Endodermal cell (in vitro differentiated cells): ENCODE measurements at places on chromosomes 3 and 15.
A peak's percentile ranks its signal among the peaks of the same experiment; 100 is the strongest.

- DNase-seq, result no peak
Measured at GRCh38 chr3:47976135-47976732, 40.0 kb downstream of the MAP4 start.

- DNase-seq, result no peak
Measured at GRCh38 chr15:25242957-25243799, 195.6 kb downstream of the UBE3A start.

GRCh38 chr3:49609815-49610214, 55.5 kb downstream of the BSN start:
- DNase-seq, result no peak

DNA sequence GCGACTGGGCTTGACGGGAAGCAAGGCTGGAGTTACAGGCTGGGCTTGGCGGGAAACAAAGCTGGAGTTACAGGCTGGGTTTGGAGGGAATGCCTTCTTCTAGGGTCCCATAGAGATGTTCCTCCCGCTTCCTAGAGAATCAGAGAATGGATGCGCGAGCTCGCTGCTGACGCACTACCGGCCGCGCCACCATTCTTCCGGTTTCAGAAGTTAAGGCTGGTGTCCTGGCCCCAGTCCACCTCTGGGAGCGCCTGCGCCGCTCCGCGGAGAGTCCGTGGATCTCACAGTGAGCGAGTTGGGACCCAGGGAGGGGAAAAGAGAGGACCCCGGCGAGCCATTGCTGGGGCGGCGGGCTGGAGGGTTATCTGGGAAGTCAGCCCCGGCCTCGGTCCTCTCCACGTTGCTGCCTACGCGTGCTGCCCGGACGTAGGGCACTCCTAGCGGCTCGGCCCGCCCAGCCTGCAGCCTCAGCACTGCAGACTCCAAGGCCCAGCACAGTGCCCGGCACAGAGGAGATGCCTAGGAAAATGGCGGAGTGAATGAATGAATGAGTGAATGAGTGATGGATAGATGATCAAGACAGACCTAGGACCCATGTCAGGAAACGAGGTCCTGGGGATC, at the start of gene ZNF502:
Gene ZNF502, plus strand, starts transcription at position 206 of the 621 bp plus-strand sequence. CDS start 7,602 bp downstream, outside the sequence.
- DNase-seq, result peak; percentile 87

DNA sequence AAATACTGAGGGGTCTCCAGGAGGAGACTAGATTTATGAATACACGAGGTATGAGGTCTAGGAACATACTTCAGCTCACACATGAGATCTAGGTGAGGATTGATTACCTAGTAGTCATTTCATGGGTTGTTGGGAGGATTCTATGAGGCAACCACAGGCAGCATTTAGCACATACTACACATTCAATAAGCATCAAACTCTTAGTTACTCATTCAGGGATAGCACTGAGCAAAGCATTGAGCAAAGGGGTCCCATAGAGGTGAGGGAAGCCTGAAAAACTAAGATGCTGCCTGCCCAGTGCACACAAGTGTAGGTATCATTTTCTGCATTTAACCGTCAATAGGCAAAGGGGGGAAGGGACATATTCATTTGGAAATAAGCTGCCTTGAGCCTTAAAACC, 4.5 kb downstream of the CCR5 start:
- no peak for DNase-seq

DNA sequence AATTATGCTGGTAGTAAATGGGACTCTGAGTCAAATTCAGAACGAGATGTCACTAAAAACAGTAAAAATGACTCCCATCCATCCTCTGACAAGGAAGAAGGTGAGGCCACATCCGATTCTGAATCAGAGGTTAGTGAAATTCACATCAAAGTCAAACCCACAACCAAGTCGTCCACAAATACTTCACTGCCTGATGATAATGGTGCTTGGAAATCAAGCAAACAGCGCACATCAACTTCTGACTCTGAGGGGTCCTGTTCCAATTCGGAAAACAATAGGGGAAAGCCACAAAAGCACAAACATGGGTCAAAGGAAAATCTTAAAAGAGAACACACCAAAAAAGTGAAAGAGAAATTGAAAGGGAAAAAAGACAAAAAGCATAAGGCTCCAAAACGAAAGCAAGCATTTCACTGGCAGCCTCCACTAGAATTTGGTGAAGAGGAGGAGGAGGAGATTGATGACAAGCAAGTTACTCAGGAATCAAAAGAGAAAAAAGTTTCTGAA, 15.1 kb upstream of the ZBTB47 start:
- DNase-seq, result no peak

DNA sequence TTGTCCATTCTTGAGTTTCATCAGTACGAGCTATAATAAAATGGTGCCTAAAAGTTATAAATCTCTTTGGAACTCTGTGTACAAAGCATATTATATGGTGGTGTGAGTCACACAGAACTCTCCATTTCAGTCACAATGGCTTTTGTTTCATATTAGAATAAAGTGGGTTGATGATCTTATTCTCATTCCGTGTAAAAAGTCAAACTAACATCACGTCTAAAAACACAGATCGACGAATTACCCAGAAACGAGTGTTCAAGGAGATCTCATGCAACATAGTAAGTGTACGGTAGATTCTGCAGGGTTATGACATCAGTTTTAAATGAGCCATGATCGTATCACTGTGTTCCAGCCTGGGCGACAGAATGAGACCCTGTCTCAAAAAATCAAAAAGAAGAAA, 122.4 kb downstream of the FOXP1 start:
- DNase-seq, result no peak

- DNase-seq, result no peak
Measured at GRCh38 chr3:84904212-84904611, 54.6 kb upstream of the CADM2 start.

- DNase-seq, result no peak
Measured at GRCh38 chr3:136141291-136141785, 54.8 kb downstream of the MSL2 start.

- DNase-seq, result no peak
Measured at GRCh38 chr3:17207979-17208378, 323.2 kb downstream of the PLCL2 start.

DNA sequence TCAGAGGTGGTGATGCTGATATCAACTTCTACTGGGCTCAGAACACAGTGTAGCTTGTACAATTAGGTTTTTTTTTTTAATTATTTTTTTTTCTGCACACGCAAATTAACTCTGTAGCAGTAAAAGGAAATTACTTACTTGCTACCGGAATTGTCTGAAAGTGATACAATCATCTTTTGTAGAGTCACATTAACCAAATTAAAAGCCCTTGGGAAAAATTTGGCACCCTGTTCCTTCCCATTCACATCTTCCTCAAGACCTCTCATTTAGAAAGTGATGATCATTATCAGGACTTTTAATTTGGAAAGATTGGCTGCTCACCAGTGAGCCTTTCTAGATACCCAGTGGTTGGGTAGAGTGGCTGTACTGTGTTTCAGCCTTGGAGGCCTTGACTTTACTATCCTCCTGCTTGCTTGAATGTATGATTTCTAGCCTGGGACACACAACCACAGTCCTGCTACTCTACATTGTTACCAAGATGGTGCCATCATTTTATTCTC, 158.3 kb downstream of the ECT2 start:
- DNase-seq, result no peak

DNA sequence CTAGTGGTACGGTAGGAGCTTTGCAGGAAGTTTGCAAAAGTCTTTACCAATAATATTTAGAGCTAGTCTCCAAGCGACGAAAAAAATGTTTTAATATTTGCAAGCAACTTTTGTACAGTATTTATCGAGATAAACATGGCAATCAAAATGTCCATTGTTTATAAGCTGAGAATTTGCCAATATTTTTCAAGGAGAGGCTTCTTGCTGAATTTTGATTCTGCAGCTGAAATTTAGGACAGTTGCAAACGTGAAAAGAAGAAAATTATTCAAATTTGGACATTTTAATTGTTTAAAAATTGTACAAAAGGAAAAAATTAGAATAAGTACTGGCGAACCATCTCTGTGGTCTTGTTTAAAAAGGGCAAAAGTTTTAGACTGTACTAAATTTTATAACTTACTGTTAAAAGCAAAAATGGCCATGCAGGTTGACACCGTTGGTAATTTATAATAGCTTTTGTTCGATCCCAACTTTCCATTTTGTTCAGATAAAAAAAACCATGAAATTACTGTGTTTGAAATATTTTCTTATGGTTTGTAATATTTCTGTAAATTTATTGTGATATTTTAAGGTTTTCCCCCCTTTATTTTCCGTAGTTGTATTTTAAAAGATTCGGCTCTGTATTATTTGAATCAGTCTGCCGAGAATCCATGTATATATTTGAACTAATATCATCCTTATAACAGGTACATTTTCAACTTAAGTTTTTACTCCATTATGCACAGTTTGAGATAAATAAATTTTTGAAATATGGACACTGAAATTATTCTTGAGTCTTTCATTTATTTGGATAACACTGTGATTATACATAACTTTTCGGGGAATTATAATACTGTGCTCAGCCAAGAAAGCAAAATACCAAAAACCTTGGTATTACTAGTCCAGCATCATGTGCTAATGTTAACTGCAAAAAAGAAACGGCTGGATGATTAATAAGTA, 2.2 kb downstream of the SOX2 start:
- no peak for DNase-seq

GRCh38 chr15:33124811-33125210, 69.7 kb downstream of the FMN1 start:
- no peak for DNase-seq

DNA sequence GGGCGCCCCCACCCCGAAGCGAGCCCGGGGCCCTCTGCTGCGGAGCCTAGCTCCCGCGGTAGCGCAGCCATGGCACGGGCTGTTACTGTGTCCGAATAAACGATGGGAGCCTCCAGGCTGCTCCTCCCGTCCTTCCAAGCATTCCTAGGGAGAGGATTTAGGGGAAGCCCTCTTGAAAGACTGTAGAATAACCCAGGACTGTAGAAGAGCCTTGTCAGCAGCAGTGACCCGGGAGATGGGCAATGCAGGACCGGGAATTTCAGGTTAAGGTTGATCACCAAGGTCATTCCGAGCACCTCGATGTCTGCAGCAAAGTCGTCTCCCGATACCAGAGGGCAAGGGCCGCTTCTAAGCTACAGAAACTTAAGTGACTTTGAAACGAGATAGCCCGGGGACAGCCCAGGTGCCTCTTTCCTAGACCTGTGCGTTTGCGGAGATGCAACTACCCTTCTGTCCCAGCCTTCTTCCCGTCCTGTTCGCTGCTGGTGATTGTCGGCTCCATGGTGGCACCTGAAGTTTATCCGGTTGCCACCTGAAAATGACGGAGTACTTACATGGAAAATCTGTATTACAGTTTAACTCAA, 753 bp upstream of the MYO5A start:
- no peak for DNase-seq

DNA sequence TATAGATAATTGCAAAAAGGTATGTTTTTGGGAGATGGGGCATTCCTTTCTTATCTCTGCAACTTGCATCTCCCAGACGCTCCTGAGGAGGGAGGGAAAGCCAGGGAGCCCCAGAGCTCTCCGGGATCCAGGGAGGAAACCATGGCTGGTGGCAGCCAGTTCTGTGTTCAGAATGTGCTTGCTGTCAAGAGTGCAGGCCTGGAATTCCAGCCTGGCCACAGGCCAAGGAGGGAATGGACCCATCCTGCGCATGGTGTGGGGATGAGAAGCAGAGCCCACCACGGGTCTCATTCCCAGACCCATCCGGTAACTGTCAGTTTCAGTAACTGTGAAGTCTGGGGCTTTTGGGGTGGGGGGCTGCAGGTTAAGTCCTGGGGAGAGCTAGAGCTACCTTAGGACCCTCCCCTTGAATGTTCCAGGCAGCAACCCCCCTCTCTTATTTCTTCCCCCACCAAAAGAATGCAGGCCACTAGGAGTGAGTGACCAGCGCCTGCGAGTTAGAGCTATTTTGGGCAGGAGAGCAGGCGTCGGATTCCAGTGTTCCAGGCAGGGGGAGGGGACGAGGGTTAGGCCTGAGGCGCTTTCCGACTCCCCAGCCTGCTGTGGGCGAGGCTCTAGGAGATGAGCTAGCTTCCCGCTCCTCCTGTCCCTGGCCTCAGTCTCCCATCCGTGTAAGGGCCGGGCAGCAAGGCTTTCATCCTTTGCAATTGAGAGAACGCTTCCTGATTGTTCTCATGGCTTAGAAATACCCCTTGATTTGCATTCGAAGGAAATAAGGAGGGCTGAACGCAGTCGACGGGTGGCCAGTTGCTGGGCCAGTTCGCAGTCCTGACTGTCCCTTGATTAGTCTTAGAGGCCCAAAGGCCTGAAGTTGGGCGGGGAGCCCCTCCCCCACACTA, 781 bp upstream of the DAG1 start:
- DNase-seq, result peak; percentile 90

GRCh38 chr15:52408823-52409222, 113.2 kb upstream of the MYO5C start:
- DNase-seq, result no peak

DNA sequence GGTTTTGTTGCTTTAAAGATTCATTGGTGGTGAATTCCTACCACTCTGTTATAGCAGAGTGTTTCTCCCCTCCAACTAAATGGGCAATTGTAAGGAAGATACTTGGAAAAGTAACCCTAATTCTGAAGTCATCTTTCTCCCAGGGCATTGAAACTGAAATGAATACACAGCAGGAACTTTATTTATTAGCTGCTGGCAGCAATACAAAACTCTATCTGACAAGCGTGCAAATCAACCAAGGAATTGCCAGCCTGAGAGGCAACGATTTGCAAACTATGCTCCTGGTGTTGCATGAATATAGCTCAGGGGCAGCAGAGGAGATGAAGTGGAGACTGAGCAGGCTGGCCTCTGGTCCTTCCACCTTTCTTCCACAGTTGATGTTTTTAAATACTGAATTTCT, 48.9 kb downstream of the CD200R1 start:
- no peak for DNase-seq

DNA sequence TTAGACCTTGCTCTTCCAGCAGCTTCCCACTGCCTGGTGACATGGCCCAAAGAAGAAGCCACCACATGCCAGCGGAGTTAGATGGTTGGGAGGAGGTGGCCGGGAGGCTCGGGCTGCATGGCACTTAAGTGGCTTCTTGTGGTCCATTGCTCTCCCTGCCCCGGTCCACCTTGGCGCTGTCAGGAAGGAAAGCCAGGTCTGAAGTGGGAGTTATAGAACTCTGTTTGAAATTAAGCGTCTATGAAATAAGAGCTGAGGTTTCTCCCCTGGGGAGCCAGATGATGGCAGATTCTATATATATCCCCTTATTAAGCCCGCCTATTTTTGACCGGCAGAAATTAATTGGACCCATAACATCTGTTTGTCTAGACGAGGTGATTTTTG, 61.2 kb downstream of the ITGA11 start:
- DNase-seq, result no peak

DNA sequence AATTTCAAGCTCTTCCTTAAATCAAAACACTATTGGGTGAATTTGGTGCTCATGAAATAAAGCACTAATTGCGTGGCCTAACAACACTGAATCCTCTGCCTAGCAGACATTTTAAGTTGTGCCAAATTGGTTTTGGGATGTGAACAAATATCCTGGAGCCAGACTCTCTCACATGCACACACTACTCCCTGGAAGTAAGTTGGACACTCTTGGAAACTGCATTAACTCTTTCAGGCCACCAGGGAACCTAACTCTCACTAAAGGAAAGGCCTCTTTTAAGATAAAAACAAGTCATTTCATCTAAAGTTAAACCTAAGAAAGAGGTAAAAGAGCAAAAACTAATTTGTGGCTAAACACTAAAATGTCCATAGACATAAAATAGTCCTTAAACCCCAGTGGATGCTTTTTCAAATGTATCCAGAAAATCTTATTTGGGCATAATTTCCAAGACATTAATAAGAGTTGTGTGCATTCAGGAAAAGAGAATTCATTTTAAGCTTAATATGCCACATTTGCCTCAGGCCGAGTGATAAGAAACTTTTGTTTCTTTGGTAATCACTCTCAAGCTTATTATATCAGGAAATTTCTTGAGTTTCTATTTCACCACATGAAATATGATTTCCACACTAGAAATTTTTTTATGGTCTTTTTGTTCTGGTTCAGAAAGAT, 61.8 kb downstream of the ZBTB20 start:
- no peak for DNase-seq

GRCh38 chr15:62748196-62748595, 294.4 kb upstream of the TPM1 start:
- DNase-seq, result no peak
